ENCODE measurements at places on chromosomes 5 and 9.

DNA sequence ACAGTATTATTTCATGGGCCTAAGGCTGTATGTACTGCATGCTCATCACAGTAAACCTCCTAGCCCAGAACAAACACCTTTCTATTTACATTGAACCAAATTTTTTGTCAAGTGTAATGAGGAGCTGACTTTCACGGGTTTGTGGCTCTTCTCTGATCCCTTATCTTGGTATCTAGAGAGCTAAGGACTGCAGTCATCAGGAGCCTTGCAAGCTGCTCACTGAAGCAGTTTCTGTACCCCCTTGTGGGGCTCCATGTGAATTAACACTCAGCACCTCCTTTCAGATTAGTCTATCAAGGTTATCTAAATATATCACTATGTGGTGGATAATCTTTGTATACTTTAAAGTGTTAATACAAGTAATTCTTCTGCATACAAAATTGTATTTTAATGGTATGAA lies 108.2 kb downstream of the AUH start:
- peak; percentile 70 for ATAC-seq

- no peak for ATAC-seq
These were observed 18.5 kb upstream of the PCDHA1 start for GRCh38 chr5:140767444-140767843.

GRCh38 chr5:98321361-98321760 lies 452.1 kb upstream of the RGMB start:
- ATAC-seq: no peak

- peak; percentile 52 for ATAC-seq
These were observed 306.6 kb downstream of the MLLT3 start for GRCh38 chr9:20315677-20316076.

DNA sequence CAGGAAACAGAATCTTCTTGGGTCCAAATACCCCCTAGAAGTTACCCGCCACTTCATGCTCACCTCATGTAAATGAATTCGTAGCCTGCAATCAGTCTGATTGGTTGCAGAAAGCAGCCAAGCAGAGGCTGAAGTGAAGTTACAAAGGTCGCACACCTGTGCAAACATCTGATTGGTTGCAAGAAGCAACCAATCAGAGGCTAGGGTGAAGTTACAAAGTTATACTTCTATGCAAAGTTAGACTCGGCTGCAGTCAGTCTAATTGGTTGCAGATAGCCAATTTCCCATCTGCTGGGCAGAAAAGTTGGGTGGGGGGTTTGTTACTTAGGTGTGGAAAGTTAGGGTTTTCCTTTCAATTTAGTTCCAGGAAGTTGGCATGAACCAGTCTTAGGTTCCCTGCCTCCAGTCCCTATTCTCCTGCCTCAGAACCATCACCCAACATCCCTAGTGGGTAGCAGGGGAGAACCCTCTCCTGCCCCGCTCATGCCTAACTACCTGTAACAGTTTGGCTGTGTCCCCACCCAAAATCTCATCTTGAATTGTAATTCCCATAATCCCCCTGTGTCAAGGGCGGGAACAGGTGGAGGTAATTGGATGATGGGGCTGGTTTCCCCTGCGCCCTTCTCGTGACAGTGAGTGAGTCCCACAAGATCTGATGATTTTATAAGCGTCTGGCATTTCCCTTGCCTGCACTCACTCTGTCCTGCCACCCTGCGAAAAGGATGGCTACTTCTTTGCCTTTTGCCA lies 1.2 kb upstream of the RUSC2 start:
- no peak for ATAC-seq
